ENCODE measurements at places on chromosomes 16 and 17. TPM values are rescaled to one million over a fixed set of nuclear protein-coding genes. Genes with fewer than 3 reads are reported as not detected.

The LGALS9 gene
- not detected for total RNA-seq

The CAPNS2 gene
- 67.4 TPM for total RNA-seq

The MT1A gene
- total RNA-seq, result not detected

The RETREG3 gene
- total RNA-seq, result 85.5 TPM

The ZNRF1 gene
- 21.0 TPM for total RNA-seq

The RASD1 gene
- 3.6 TPM for total RNA-seq
